ENCODE measurements at places on chromosomes 3 and 15.
A peak's percentile ranks its signal among the peaks of the same experiment; 100 is the strongest.

DNA sequence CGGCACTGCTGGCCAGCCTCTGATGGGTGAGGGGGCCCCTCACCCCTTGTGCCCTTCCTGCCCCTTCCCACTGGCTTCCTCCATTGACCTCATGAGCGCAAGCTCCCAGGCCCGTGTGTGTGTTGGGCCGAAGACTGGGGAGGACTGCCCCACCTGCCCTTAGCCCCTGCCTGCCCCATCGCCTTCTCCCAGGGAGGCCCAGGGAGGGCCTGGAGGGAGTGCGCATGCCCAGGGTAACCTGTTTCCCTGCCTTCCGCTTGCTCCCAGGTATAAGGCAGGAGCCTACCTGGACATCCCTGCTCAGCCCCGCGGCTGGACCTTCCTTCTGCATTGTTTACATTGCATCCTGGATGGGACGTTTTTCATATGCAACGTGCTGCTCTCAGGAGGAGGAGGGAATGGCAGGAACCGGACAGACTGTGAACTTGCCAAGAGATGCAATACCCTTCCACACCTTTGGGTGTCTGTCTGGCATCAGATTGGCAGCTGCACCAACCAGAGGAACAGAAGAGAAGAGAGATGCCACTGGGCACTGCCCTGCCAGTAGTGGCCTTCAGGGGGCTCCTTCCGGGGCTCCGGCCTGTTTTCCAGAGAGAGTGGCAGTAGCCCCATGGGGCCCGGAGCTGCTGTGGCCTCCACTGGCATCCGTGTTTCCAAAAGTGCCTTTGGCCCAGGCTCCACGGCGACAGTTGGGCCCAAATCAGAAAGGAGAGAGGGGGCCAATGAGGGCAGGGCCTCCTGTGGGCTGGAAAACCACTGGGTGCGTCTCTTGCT, 8.8 kb downstream of the DLL4 start:
- DNase-seq: no peak

DNA sequence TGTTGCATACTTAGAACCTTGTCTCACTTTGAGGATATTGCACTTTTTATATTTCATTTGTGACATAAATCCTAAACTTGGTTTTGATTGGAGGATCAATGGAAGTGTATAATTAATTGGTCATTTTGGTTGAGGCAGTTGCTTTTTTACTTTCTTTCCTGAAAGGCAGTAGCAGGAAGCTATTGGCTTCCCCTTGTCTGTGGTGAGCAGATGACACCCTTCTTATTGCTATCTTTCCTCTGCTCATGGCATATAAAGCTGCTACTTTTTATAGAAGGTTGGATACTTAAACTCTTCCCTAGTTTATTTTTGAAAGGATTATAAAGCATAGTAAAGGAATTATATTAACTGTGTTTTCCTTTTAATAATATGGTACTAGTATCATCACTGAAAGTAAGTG, 28.6 kb downstream of the FAM98B start:
- no peak for DNase-seq

DNA sequence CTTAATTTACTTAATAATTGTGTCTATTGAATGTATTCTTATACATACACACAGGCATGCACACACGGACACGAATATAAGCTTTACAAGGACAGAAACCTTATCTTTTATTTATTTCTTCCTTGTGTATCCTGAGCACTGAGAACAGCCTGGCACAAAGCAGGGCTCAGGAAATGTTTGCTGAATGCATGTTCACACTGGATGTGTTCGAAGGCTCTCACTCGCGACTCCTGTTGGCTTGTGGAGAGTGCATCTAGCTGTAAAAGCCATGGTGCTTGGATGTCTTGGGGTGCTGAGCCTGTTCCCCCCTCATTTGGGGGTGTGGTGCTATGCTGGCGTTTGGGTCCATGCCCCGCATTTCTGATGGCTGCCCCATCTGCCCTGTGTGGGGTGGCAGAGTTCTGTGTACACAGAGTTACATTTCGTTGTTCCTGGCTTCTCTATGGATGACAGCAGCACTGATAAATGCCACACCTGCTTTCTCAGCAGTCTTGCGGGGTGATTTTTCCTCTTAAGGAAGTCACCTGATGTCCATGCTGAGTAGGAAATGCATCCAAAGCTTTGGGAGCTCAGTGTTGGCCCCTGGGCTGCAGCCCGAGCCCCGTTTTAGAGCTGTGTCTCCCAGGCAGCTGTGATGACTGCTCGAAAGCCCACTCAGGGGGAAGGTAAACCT, 148.5 kb downstream of the IGF1R start:
- peak; percentile 25 for DNase-seq

DNA sequence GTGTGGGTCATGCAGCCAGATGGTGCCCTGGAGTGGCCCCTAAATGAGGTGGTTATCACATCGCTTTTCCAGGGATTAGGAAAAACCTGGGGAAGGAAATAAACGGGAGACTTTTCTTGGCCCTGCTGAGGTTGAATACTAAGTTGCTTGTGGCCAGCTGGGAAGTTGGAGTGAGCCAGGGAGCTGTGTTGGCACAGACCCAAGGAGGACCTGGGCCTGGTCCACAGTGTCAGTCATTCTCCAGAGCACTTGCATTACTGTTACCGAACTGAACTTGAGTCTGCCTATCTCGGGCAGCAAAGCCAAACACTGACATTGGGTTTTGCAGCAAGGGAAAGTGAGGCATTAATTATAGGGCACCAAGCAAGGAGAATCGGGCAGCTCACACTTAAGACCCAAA, 339.0 kb downstream of the GABRB3 start:
- no peak for DNase-seq

- DNase-seq: no peak
Measured at GRCh38 chr15:39030291-39031070, 465.9 kb upstream of the RASGRP1 start.

GRCh38 chr3:128270559-128271492, 117.5 kb downstream of the EEFSEC start:
- no peak for DNase-seq

- DNase-seq: no peak
Measured at GRCh38 chr3:96201463-96201862, 612.9 kb upstream of the EPHA6 start.

DNA sequence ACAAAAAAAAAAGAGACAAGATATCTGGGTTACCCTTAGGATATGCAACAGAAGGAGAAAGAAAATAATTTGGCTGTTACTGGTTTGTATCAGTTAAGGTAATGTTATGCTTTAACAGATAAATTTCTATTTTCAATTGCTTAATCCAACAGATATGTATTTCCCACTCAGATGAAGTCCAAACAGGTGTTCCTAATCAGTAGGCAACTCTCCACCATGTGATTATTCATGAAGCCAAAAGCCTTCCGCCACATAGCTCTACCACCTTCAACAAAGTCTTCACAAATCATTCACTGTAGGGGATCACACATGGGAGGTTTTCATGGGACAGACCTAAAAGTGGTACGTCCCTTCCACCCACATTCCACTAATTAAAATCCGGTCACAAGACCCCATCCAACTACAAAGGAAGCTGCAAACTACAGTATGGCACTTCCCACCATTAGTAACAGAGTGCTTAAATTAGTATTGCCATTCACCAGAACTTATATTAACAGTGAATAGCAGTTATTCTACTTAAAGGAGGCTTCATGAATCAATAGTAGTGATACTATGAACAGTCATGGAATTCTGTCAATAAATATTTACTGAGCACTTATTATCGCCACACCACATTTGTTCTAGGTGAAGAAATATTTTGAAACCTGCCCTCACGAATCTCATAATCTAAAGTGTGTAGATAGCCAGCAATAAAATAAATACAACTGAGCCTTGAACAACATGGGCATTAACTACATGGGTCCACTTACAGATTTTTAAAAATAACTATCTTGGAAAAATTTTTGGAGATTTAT, 66.5 kb downstream of the SFMBT1 start:
- DNase-seq: no peak

- no peak for DNase-seq
Measured at GRCh38 chr3:114338651-114339357, 45.0 kb downstream of the TIGIT start.

GRCh38 chr3:127820826-127821313, 1.4 kb downstream of the MGLL start:
- DNase-seq: peak; percentile 89

DNA sequence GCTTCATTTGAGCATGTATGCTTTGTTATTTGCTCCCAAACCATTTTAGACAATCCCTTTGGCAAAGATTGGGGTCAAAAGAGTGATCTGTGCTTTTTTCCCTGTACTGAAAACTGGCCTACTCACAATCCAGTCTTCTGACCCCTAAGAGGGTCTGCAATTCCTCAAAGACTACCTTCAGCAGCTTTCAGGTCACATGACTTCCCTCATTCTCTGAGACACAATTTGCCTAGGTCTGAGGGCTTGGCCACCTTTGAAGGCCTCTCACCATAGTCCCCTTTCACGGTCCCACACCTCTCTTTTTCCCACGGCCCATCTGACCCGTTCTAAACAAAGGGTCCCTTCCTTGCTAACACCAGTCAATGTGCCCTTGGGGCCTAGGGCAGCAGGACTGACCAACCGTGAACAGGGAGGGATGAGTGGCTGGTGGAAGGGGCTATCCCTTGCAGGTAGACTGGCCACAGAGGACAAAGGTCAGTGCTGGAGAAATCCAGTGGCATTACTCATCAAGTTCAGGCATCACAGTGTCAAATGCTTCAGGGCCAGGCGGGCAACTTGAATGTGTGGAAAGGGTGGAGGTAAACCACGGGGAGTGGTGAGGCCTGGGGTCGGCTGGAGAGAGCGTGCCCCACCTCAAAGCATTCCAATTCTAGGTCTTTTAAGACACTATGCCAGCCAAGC, 10.8 kb downstream of the RASL12 start:
- no peak for DNase-seq

- peak; percentile 86 for DNase-seq
Measured at GRCh38 chr3:161420746-161421145, 49.4 kb upstream of the SPTSSB start.

DNA sequence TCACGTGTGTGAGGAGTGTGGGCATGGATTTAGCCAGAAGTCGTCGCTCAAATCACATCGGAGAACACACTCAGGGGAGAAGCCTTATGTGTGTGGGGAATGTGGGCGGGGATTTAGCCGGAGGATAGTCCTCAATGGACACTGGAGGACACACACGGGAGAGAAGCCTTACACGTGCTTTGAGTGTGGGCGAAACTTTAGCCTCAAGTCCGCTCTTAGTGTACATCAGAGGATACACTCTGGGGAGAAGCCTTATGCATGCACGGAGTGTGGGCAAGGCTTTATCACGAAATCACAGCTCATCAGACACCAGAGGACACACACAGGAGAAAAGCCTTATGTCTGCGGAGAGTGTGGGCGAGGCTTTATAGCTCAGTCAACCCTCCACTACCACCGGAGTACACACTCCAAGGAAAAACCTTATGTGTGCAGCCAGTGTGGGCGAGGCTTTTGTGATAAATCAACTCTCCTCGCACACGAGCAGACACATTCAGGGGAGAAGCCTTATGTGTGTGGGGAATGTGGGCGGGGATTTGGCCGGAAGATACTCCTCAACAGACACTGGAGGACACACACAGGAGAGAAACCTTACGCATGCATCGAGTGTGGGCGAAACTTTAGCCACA, 28.1 kb downstream of the ZNF589 start:
- no peak for DNase-seq

DNA sequence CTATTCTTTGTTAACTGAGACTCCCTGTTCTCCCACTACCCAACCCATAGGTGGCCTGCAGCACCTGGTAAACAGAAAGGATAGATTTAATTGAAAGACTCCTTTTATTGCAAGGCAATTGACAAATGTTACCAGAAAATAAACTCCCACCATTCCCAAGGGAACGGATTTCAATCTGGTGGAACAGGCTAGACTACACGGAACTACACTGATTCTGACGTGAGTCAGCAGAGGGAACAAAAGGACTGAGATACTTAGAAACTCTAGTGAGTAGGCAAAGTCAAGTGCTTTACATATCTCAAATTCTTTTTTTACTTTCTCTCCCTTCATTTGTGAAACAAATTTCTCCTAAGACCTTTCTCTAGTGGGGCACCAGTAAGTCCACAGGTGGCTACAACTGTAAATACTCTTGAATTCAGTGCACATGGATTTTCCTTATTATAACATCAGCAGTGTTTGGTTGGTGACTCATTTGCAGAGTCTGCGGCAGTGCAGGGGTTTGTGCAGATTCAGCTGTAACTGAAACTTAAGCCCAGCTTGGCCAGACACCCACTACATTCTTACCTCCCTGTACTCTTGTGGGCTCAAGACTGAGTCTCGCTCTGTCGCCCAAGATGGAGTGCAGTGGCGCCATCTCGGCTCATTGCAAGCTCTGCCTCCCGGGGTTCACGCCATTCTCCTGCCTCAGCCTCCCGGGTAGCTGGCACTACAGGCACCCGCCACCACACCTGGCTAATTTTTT, 34.3 kb upstream of the PLSCR2 start:
- DNase-seq: peak; percentile 38

GRCh38 chr3:163726125-163726524, 1352.2 kb downstream of the SI start:
- DNase-seq: no peak

- no peak for DNase-seq
Measured at GRCh38 chr3:12798559-12799179, 2.2 kb downstream of the CAND2 start.

DNA sequence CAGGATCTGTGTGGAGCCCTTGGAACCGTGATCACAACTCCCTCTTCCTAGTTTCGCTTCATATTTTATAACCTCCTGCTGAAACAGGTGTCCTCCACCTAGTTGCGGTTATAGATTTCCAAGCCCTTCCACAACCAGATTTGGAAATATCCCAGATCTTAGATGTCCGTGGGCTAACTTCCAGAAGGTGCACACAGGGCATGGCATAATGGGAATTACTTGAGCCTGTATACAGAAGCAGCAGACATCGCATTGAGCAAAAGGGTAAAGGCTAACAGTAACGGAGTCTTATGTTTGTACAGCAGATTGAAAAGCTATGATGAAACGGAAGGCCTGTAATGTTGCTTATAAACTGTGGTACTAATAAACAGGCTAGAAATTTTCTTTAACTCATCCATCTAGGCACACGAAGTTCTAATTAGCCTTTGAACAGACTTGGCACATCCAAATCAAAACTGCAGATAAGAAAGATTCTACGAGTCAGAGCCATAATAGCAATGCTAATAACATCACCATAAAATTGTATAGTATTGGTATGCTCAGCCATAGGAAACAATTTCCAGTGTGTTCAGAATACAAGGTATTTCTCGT, 1.2 kb upstream of the USF3 start:
- DNase-seq: no peak

Measured in NCI-H2081 (cell line).